Breast epithelium (tissue), 4 donors: ENCODE measurements at places on chromosomes 3 and 15.

- no peak for DNase-seq
Observed at GRCh38 chr3:189947068-189947467, 173.6 kb downstream of the P3H2 start.

- peak; percentile 54 for DNase-seq
Observed at GRCh38 chr15:101651554-101652097, 555 bp downstream of the TM2D3 start.

DNA sequence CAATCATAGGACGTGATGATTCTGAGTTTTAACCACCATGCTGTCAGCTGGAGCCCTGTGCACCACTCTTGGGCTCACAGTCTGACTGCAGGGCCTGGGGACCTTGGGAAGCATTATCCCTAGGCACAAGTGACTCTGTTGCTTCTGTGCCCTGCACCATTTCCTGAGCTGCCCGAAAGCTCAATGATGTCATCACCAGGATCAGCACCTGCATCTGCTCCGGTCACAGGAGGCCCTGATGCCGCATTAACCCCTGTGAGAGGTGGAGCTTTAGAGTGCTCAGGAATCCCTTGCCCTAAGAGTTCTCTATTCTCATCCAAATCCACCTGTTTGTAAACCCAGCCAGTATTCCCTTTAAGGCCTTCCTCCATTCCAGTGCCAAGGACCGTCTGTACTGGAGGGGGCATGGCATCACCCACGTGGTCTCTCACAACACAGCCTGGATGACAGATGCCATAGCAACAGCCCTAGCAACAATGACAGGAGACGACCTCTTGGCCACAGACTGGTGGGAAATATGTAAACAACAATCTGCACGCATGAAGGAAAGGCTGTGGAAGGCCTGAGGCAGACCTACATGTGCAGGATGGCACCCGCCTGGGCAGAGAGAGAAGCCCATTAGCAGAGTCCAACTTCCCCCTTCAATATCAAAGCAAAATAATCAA, 37.9 kb downstream of the NTRK3 start:
- DNase-seq = no peak

- no peak for DNase-seq
Observed at GRCh38 chr3:185416513-185416912, 53.6 kb downstream of the MAP3K13 start.

DNA sequence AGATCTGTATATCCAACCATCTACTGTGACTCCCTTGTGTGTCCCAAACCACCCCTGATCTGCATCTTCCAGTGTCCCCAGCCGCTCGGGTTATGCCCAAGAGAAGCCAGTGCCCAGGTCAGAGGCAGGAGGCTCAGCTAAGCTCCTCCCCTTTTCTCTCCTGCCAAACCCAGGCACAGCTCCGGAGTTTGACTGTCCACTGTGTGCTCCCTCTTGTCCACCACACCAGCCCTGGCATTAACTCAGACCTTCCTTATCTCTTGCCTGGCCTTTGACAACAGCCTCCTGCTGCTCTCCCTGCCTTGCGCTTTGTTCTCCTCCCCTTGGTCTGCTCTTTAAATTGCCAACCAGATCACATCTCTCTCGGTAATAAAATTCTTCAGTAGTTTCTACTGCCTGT, 39.3 kb downstream of the DGKG start:
- no peak for DNase-seq

DNA sequence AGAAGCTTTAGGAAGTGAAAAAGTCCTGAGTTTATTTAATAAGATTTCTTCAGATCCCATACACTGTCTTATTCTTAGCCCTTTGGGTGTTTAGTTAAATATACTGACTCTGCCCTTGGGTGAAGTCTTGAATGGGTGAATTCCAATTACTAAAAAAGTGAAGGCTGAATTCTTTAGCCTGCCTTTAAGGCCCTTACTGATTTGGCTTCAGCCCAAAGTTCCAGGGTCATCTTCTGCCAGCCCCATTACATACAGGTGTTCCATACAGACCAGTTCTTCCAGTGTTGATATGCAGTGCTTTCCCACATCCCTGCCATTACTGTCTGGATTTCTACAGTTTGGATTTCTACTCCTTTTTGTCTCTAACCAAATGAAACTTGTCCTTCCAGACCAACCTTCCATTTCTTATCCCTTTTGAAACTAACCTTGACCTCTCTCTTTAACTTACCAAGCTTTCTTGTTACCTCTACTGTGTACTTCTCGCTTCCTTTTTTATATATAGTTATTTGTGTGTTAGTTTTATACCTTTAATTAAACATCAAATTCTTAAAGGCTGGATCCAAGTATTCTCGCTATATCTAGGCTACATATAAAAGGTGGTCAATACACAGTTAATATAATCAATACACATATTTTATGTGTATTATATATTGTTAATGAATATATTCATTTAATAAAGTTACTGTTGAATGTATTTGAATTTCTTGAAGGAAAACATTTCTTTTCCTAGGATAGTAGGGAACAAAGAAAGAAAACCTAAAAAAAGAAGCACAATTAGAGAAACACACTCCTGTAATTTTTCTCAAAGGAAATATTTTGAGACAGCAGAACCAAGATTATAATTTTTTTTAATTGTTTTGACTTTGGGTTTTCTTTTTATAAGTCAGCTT, 15.0 kb downstream of the MBNL1 start:
- DNase-seq = no peak

DNA sequence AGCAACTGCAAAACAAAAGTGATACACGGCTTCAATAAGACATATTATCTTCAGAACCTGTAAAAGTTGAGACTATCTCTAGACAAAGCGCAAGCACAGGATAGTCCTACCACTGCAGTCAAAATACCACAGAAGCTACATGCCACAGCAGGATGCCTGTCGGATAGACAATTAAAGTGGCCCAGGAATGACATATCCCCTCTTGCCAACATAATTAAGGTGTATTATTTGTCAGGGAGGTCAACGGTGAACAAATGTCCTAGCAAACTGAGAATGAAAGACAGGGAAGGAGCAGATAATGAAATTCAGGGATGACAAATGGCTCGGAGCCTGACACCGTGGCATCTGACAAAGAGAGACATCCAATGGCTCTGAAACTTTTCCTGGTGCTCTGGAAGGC, 185.7 kb downstream of the MECOM start:
- no peak for DNase-seq

DNA sequence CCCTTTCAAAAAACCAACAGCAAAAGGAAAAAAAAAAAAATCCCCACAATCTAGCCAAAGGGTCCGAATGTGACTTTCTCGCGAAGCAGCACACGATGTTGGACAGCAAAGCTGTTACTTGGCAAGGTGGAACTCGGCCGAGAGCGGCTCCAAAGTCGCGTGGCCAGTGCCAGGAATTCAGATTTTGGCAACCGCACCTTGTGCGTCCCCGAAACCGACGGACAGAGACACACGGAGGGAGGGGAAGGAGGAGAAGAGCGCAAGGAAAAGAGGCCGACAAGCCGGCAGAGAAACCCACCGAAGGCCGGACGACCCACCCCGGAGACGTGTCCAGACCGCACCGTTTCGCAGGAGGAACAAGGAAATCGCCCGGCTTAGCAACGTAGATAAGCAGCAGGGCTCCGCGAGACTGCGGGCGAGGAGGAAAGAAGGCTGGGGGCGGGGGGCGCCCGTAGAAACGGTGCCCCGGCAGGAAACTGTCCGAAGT, 517.3 kb downstream of the MECOM start:
- DNase-seq = no peak

GRCh38 chr3:74001436-74001835, 376.7 kb upstream of the PDZRN3 start:
- DNase-seq = no peak

DNA sequence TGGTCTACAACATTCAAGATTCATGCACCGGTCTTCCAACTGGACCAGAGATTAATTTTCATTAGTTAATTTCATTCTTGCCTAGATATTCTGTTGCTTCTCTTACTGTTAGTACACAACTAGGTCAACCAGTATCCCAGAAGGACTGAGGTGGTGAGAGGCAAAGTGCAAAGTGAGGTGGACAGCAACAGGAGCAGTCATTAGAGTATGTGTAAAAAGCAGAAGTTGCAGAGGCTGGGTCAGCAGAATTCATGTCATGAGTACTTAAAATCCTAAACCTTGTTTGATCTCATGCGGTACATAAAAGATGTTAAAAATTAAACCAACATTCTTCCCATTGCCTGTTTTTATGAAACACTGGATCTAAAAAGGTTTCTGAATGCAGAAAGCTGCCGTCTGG, 46.7 kb downstream of the PARP14 start:
- DNase-seq = no peak

GRCh38 chr3:68743521-68743920, 188.8 kb downstream of the TAFA4 start:
- DNase-seq = no peak

- DNase-seq = no peak
Observed at GRCh38 chr3:54634122-54634469, 293.8 kb downstream of the LRTM1 start.

GRCh38 chr3:116302087-116302747, 143.1 kb downstream of the LSAMP start:
- DNase-seq = no peak

- DNase-seq = no peak
Observed at GRCh38 chr3:49716691-49717210, 2.7 kb downstream of the AMIGO3 start.

GRCh38 chr3:5464649-5465048, 277.1 kb downstream of the EDEM1 start:
- DNase-seq = no peak

- DNase-seq = no peak
Observed at GRCh38 chr15:98981851-98982722, 25.5 kb downstream of the PGPEP1L start.

GRCh38 chr15:75177360-75178071, 24.2 kb upstream of the C15orf39 start:
- DNase-seq = no peak

GRCh38 chr15:101244889-101245668, 6.8 kb downstream of the CHSY1 start:
- DNase-seq = no peak

DNA sequence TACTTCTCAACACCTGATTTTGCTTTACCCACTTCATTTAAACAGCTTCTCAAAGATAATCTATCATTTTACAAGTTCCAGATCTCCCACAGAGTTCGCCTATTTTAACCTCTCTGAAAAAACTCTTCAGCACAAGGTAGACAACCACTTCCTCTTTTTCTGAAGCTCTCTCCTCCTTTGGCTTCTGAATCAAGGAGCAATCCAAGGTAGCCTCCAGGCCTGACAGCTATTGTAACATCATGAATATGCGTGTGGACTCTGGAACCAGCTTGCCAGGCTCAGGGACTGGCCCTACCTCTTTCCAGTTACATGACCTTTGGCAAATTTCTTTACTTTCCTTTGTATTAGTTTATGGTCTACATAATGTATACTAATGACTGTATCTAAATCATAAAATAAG, 405.9 kb upstream of the ZNF385D start:
- DNase-seq = no peak

- no peak for DNase-seq
Observed at GRCh38 chr3:20068512-20069177, 28.4 kb downstream of the KAT2B start.

DNA sequence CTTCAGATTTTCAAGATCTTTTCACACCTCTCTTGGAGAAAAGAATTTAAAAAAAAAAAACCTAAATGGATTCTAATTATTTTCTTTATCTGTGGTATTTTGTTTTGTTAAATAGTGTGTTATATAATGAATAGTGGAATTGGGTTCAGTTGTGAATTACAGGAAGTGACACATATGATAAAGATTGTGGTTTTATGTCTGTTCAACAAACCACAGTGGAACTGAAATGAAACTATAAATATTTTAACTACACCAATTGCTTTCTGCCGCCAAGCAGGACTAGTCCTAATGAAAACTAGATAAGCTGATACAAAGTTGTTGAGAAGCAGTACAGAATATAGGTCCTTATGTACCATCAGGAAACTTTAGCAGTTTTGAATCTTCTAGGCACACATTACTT, 121.6 kb downstream of the UBE2E2 start:
- DNase-seq = no peak

DNA sequence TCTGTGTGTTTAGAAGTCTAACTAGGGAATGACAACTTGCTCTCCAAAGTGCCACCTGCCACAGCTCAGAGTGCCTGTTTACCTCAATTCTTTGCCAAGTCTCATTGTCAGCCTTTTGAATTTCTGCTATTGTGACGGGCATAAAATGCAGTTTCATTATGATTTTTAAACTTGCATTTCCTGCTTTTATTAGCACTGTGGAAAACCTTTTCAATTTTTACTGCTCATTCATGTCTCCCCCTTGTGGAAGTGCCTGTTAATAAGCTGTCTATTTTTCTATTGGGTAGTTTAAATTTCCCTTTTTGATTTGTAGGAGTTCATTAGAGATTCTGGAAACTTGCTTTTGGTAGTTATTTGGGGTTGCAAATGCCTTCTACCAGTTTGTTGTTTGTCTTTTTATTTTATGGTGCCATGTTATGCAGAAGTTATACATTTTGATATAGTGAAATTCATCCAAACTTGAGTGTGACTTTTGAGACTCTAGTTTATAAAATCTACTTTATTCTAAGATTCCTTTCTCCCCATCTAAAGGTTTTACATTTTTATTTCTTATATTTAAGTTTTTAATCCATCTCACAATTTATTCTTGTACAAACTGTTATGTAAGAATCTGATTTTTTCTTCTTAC, 53.9 kb upstream of the FRMD4B start:
- DNase-seq = no peak

DNA sequence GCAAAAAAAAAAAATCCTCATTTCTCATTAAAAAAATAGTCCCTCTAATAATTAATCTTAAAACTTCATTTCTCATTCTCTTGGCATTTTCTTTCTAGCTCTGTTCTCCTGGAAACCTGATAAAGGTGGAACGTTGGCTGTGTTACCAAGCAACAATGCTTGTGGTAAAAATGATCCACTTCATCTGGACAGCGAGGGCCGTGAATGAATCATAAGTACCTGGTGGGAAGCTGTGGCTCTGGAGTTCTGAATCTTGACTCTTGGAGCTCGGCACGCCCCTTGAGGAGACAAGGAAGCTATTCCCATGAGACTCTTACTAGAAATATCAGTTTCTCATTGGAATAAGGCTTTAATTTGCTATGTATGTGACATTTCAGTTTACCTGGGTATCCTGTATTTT, 32.5 kb downstream of the BCL2L10 start:
- no peak for DNase-seq

DNA sequence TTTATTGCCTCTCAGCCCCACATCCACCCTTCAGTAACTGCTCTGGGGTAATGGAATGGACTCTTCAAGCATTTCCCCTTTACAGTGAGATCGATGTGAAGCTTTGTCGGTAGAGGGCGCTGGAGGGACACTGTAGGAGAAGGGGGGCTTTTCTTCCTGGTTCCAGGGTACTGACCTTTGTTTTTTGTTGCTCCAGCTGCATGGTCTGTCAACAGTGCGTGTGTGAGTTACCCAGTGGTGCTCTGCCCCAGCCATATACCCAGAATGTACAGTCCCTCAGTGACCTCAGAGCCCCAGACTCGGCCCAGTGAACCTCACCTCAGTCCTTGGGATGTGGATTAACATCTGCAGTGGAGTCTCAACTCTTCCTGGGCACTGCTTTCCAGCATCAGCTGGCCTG, 180.3 kb upstream of the TSC22D2 start:
- no peak for DNase-seq

DNA sequence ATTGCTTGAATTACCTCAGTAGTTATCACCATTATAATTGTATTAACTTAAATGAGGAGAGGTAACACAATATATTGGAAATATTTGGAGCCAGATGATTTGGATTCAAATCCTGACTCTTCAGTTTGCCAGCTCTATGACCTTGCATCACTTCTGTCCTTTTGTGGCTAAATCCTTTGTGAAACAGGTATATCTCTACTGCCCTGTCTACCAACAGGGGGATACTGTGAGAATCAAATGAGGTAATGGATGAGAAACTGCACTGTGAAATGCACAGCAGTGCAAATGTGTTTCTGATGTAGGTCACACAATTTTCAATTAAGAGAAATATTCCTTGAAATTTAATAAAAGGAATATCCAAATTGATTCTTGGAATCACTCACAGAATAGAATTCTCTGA, 58.8 kb downstream of the CCDC54 start:
- no peak for DNase-seq
